ENCODE measurements at places on chromosomes 4 and X.
A peak's percentile ranks its signal among the peaks of the same experiment; 100 is the strongest.

DNA sequence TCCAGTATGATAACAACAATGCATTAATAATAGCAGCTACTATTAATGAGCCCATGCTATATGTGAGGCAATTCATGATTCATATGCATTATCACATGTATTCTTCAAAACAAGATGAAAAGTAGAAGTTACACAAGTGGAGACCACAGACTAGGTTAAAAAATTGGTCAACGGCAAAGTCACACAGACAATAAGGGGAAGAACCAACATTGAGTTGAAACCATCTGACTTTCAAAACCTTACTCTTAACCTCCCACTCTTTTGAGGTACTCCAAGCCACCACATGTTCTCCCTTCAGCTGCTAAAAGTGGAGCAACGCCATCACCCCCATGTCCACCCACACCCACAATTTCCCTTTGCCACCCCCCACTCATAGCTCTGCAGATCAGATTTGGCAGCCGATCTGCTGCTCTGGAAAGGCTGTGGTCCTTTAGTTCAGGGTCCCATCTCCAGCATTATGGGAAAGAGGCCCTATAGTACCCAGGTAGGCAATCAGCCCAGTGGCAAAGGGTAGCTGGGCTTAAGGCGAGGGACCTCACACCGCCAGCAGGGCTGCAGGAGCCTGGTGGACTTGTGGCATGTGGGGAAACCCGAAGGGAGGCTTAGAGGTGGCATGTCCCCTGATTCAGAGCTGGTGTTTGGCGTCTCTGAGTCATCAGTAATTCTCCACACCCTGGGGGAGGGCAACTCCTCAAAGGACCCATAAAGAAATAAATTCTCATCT, 33.5 kb upstream of the CYBB start:
- peak; percentile 25 for DNase-seq

GRCh38 chrX:120727911-120728310, 98.1 kb upstream of the C1GALT1C1 start:
- DNase-seq = no peak

DNA sequence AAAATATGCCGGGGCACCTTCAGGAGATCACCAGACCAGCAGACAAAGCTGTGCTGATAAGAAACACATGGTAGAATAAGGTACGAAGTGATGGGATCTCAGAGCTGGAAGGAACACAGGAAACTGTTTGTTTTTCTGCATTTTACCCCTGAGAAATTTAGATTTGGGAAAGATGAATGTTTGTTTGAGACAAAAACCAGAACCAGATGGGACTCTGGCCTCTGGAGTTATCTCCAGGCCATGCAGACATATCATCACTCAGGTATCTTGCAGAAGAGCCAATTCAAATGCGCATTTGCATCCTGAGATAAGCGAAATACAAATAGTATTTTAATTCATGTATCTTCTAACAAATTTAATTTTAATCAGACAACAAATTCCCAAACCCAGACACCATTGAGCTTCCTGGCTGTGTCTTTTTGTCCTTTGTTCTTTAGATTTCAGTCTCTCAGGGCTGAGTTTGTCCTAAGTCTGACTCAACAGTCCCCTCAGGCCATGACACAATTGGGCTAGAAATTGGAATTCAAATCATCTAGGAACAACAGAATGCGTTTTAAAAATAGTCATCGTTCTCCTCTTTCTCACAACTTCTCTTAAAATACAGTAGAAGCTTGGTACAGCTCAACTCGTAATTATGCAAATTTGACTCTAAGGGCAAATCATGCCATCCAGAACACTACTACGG, 159.0 kb downstream of the PACRGL start:
- DNase-seq = no peak

DNA sequence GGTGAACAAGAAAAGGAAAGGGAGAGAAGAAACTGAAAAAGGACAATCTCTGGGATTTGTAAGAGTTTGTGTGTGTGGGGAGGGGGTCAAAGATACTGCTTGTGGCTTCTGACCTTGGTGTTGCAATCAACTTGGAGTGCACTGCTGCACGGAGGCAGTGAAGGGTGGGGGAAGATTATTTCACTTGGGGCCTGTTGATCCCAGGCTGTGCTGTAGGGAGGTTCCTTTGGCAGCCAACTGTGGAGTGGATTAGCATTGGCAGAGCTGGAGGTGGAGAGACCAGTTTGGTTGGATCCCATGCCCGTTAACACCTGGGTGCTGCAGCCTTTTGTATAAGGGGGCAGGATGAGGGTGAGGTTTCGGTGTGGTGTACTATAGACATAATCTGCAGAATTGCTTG, 38.2 kb downstream of the AFF1 start:
- no peak for DNase-seq

GRCh38 chrX:150729956-150730355, 36.8 kb downstream of the MTMR1 start:
- DNase-seq = no peak

GRCh38 chr4:163111588-163111987, 55.1 kb downstream of the NAF1 start:
- peak; percentile 9 for DNase-seq

DNA sequence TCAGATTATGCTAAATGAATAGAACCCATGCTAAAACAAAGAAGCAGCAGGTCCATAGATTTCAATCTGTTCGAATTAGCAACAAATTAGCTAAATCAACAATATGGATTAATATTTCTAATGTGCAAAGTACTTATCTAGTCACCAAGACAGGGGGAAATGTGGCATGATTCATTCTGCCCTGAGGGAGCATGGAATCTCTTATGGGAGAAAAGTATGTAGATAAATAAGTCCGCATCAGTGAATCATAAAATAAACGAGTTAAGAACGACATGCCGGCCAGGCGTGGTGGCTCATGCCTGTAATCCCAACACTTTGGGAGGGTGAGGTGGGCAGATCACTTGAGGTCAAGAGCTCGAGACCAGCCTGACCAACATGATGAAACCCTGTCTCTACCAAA, 102.1 kb downstream of the ANOS1 start:
- peak; percentile 91 for DNase-seq

GRCh38 chrX:83508006-83508405, at the start of gene POU3F4:
Gene POU3F4, plus strand, starts transcription at chrX:83508290. Its CDS starts 35 bp downstream, at chrX:83508325.
- peak; percentile 4 for DNase-seq

- peak; percentile 95 for DNase-seq
Measured at GRCh38 chr4:188127214-188127874, 11.9 kb upstream of the TRIML1 start.

GRCh38 chrX:17465201-17465600, 90.2 kb downstream of the NHS start:
- DNase-seq = peak; percentile 40

GRCh38 chr4:2484993-2485392, 16.1 kb downstream of the RNF4 start:
- peak; percentile 60 for DNase-seq

DNA sequence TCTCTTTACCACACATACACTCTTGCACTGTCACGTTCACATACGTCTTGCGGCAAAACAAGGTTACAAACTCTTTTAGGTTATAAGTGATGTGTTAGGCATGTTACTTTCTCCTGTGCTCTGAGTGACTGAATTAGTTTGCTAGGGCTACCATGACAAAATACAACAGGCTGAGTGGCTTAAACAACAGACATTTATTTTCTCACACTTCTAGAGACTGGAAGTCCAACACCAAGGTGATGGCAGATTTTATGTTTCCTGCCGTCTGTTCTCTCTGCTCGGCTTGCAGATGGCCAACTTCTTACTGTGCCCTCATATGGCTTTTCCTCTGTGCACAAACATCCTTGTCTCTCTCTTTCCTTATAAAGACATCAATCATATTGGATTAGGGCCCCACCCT, 1224.3 kb upstream of the TENM3 start:
- DNase-seq = no peak

DNA sequence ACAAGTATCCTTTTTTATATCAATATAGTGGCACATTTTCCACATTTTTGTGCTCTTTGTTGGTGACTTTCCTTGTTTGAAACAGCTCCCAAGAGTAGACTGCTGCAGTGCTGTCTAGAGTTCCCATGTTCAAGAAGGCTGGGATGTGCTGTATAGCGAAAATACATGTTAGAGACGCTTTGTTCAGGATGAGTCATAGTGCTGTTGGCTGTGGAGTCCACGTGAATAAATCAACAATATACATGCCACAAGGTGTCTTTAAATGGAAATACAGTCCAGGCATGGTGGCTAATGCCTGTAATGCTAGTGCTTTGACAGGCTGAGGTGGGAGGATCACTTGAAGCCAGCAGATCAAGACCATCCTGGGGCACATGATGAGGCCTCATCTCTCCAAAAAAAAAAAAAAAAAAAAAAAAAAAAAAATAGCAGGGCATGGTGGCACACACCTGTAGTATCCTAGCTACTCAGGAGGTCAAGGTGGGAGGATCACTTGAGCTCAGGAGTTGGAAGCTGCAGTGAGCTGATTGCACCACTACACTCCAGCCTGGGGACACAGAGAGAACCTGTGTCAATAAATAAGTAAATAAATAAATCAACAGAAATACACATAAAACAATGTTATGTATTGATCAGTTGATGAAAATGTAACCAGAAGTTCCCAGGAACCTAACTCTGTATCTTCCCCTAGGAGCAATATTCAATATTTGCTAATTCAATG, 256.8 kb upstream of the STS start:
- DNase-seq = no peak

DNA sequence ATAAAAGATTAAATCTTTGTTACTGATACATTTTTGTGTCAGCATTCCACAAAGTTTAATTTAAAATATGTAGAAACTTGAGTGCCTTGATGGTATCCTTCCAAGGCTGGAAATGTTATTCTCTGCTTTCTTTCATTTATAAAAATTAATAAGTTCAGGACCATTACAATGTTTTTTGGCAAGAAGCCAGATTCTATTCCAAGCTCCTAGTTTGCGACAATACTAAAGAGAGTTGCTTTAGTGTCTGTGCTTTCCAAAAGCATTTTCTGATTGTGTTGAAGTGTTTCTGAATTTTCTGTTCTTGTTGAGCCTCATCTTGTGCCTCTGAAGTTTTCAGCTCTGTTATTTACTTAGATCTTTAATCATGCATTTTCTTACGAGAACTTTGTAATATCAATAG, 516.2 kb downstream of the KCTD8 start:
- no peak for DNase-seq

DNA sequence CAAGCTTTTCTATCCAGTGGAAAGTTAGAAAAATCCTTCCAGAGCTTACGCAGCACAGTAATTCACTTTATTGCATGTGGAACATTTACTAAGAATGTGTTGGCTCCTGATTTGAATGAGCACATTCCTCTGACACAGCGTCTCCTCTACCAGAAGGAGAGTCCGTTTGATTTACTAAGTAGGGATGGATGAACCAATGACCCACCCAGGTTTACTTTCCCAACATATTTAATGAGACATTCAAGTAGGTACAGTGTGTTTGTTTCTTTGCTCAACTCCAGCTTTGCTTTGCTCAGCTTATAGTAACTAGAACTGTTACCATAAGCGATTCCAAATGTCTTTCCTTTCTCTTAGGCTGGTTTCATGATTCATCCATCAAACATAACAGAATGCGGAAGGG, 161.7 kb downstream of the SMARCA1 start:
- no peak for DNase-seq

DNA sequence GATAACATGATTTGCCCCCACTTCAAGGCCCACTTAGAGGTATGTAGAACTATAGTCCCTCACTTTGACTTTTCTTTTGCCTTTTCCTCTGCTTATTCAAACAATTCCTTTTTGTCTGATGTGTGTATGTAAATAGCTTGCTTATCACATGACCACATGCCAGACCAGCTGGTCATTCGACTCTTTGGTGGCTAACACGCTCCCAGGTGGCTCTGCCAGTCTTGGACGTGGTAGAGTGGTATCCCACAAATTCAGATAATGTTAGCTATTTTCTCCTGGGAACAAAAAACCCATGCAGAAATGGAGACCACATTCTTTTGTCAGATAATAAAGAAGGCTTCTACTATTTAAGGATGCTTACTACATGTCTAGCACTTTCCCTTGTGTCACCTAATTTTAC, 47.9 kb downstream of the ARHGAP24 start:
- DNase-seq = peak; percentile 51

- peak; percentile 24 for DNase-seq
Measured at GRCh38 chrX:112826023-112826422, 14.6 kb downstream of the AMOT start.

GRCh38 chrX:107842715-107843400, 17.2 kb downstream of the MID2 start:
- DNase-seq = no peak

- peak; percentile 93 for DNase-seq
Measured at GRCh38 chr4:56757261-56757746, 64.2 kb downstream of the SPINK2 start.

- no peak for DNase-seq
Measured at GRCh38 chr4:73347497-73347896, 56.6 kb upstream of the ALB start.

GRCh38 chr4:170446782-170447181, 357.0 kb upstream of the AADAT start:
- DNase-seq = no peak

- no peak for DNase-seq
Measured at GRCh38 chr4:57083090-57083489, 27.1 kb downstream of the IGFBP7 start.

Data from fibroblast of skin of back (primary cell).